ENCODE measurements at places on chromosomes 3 and 15.

DNA sequence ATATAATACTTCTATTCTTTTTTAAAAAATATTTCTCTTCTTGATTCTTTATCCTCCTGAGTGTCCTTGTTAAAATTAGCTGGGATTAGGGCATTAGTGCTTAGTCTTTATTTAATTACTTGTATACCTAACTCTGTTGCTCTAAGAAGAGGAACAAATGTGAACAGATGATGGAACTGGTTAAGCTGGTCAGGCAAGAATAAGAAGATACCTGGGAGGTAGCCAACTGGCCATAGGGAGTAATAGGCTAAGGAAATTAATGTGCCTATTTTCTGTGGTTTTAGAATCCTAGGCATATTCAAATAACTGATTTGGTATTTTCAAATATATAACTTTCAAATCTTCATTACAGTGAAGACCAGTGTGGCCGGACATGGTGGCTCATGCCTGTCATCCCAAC lies 54.4 kb downstream of the EIF3J start:
- no peak for DNase-seq

DNA sequence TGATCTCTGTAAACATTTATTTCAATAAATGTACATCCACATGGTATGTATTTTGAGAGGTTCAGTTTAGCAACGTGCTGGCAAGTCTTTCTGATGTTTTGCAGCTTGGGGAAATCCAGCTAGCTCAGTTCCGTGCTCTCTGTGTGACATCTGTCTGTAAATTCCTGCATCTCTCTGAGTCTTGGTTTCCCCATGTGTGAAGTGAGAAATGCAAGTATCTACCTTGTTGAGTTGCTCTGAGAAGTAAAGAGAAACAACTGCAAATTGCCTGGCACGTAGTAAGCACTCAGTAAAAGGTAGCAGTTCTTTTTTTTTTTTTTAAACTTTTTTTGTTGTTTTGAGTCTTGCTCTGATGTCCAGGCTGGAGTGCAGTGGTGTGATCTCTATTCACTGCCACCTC lies 30.2 kb upstream of the MORF4L1 start:
- no peak for DNase-seq

- DNase-seq, result no peak
These were observed 73.6 kb downstream of the TFG start for GRCh38 chr3:100782906-100783305.

GRCh38 chr3:153099131-153099530 lies 62.9 kb upstream of the RAP2B start:
- DNase-seq, result no peak

DNA sequence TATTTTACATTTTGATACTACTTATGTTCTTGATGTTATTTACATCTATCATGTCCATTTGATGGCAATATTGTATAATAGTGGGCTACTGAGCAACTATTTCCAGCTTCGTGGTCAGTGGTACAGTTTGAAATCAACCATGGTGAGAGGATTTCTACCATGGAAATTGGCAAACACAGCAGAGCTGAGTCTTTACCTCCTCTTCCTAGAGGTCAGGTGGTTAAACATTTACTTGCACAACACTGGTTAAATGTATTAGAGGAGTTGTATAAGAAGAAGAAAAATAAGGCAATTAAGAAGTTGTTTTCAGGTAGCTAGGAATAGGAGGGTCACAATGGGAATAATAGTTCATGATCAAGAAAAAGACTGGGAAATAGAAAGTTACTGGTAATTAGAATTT lies 7.2 kb upstream of the PPM1L start:
- DNase-seq, result no peak

DNA sequence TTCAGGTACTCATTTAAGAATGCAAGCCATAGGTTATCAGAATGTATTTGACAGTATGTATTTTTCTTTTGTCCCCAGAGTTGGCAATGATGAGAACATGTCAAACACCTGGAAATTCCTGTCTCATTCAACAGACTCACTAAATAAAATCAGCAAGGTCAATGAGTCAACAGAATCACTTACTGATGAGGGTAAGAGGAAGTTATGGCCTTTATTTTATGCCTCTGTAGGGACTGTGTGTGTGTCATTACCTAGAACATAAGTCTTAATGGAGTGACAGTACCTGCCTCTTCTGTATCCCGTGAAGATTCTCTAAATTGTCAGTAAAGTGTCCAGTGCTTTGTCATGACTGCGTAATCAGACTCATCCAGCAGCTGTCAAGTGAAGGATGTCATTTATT lies 77.5 kb downstream of the KLHL25 start:
- no peak for DNase-seq

GRCh38 chr3:171125010-171125409 lies 98.5 kb upstream of the SLC2A2 start:
- DNase-seq, result no peak

DNA sequence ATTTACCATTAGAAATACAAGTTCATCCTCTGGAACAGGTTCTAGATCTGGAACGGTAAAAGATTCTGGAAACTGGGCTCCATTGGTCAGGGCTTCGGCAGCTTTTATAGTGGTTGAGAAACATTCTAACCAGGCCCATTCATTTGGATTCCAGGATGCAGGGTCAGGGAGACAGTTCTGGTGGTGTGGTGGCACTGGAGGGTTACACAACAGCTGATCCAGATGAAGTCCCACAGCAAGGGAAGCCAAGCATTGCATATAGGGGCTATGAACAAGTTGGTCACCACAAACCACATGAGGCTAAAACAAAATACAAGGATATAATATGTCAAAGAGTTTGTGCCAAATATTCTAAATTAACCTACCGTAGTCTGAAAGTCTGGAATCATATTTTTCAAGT lies 43.0 kb downstream of the FBXL22 start:
- DNase-seq, result no peak

DNA sequence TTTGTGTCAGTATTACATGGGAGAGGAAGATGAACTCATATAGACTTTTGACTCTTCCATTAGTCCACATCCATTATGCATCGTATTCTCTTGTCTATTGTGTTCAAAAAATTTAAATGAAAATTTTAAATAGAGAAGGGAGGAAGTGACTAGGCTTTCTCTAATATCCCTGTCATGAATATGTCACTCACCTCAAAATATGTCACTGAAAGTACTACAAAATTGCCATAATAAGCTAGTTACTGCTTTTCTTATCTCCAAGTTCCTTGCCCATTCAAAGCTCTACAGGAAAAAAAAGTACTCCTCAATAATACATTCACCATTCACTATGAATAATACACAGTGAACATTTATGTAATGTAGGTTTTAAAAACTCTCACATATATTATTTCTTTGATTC lies 22.3 kb upstream of the GHSR start:
- DNase-seq, result no peak

GRCh38 chr15:67174864-67175573 lies 79.4 kb downstream of the AAGAB start:
- DNase-seq, result no peak

GRCh38 chr15:74293021-74293810 lies 57.1 kb downstream of the CCDC33 start:
- DNase-seq, result no peak
